ENCODE measurements at places on chromosomes 7 and 10.

- no peak for DNase-seq
These were observed 65.9 kb downstream of the PDIA4 start for GRCh38 chr7:148962440-148962822.

DNA sequence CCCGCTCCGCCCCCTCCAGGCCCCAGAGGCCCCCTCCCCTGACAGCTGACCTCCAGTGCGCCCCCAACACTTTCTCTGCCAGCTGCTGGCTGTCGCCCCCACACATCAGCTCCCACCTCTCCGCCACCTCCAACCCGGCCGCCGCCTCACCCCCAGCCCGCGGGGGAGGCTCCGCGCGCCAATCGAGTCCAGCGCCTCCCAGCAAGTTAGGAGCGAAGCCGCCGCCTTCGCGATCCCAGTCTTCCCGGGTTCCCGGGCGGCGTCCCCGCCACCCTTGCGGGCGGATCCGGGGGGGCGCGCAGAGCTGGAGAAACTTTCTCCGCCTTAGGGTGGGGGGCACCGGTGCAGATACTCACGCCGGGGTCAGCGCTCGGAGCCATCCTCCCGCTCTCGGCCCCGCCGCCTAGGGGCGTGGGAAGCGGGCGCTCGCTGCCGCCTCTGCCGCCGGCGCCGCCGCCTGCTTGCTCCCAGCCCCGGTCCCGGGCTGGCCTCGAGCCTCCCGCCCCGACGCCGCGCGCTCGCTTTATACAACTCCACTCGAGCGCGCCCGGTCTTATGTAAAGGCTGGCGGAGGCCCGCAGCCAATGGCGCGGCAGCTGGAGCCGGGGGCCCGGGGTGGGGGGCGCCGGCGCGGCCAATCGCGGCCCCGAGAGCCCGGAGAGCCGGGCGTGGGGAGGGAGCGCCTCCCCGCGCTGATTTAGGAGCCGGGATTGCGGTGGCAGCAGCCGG is at the start of gene CRTAC1:
Gene CRTAC1, minus strand, starts transcription at position 529 of the 729 bp plus-strand sequence. Its CDS starts 149 bp downstream, at position 380.
- DNase-seq = no peak

- no peak for DNase-seq
These were observed 33.2 kb downstream of the HIF1AN start for GRCh38 chr10:100568912-100569311.

DNA sequence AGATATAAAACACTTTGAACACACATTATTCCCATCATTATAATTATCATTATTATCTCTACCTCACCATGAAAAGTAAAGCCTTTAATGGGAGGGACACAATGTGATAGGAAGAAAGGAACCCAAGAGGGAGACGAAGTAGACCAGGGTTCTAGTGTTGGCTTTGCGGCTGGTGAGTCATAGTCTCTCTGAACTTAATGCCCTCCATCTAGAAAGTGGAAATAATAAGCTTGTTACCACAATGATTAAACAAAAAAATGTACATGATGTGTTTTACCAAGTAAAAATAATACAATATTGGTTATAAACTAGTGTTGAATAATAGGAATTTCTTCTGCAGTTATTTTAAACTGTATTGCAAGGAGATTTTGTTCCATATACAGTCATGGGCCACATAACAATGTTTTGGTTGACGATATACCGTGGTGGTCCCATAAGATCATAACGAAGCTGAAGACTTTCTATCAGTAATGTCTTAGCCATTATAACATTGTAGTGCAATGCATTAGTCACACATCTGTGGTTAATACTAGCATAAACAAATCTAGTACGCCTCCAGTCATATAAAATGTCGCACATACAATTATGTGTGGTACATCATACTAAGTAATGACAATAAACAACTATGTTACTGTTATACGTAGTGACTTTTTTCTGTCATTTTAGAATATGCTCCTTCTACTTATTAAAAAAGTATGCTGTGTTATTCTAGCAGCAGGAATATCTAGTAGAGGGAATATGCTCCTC is 450.6 kb upstream of the SORCS1 start:
- DNase-seq = no peak

DNA sequence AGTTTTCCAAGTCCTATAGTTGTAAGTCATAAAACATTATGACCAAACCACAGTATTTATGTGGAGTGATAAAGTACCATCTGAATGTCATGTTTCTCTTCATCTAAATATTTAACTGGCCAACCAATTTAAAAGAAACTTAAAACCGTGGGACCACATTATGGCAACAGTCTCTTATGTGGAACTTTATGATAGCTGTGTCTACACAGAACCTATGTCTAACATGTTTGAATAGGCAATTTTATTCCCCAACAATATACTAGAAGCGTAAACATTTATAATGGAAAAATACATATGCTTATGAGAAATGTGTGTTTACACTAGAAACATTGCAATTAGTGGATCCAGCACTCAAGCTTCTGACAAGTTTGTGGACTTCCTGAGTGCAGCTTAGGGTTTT is 680.7 kb downstream of the REEP3 start:
- no peak for DNase-seq

GRCh38 chr7:116339564-116339963 is 129.2 kb downstream of the TES start:
- DNase-seq = no peak

- no peak for DNase-seq
These were observed 48.0 kb downstream of the BRAF start for GRCh38 chr7:140876519-140877248.

DNA sequence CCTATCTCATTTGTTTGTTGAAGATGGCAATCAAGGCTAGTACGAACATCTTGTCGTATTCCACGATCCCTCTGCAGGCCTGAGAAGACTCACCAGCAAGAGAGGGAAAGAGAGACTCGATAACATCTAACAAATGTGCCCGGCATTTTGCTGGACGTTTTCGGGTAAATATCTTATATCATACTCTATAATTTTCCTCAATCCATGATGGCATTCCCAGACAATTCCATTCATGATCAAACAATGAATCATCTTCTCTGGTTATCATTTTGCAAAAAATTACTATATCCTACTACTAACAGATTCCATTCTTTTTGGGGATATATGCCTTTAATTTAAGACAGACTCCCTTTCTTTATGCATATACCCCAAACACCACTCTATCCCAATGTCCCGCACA is 118.1 kb downstream of the TYW1B start:
- DNase-seq = no peak

GRCh38 chr7:121901026-121901425 is 28.1 kb downstream of the PTPRZ1 start:
- no peak for DNase-seq

GRCh38 chr10:21399392-21400035 is 126.0 kb downstream of the SKIDA1 start:
- no peak for DNase-seq
